ENCODE measurements at places on chromosomes 2 and 18. TPM values are rescaled to one million over a fixed set of nuclear protein-coding genes. Genes with fewer than 3 reads are reported as not detected.

The TM4SF20 gene
- not detected for total RNA-seq

- DNase-seq: no peak
These were observed 66.6 kb upstream of the ODC1 start for GRCh38 chr2:10514743-10515142.

- DNase-seq: no peak
These were observed 11.7 kb upstream of the CXCR4 start for GRCh38 chr2:136129601-136130000.

The MRO gene
- total RNA-seq: 1.9 TPM

DNA sequence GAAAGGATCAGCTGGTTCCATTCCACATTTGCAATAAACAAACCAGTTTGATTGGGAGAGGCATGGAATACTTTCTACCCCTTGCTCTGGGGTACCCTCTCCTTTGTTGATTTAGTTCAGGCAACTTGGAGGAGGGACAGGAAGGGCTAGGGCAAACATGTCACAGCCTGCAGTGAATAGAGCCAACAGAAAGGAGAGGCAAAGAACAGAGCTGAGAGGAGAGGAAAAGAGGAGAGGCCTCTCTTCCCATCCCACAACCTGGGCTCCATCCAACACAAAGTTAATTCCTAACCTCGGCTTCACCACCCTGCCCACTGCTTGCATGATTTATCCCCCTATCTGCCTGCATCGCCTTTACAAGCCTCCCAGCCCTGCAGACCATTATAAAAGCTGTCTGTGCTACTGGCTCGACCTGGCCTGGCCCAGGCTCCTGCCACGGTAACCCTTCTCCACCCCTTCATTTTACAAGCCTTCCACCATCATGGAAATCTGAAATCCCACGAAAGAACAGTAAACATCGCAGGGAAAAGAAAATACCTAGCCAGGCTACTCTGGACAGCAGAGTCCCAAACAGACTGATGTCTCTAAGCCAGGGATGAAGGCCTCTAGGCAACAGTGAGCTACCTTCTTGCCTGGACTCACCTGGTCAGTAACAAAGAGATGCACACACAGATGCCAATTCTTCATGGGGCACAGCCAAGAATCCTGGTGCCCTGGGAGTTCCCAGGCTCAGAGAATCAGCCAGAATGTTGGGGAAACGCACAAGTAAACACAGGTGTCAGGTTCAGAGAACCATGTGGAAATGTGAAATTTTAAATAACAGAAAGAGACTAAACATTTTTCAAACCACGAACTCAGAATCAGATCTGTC, 43.6 kb downstream of the NHEJ1 start:
- no peak for DNase-seq

The UPP2 gene
- total RNA-seq: not detected

The TMEM163 gene
- total RNA-seq: 10.1 TPM

The C2orf81 gene
- total RNA-seq: 5.5 TPM

- no peak for DNase-seq
These were observed 120.5 kb upstream of the CXCR4 start for GRCh38 chr2:136238286-136239078.

The DSC2 gene
- total RNA-seq: 5.1 TPM

All from ureter (tissue), 1 donor.